ENCODE measurements at places on chromosomes 11 and 22.

GRCh38 chr22:38017272-38017920, 33.0 kb upstream of the SOX10 start:
- no peak for DNase-seq
- no peaks in the 10 kb centered on the region for H3K4me1 ChIP-seq
- no peaks in the 10 kb centered on the region for H3K36me3 ChIP-seq

- H3K27me3 ChIP-seq = no peaks in the 10 kb centered on the region
- H3K4me1 ChIP-seq = peaks cover 48% of the 10 kb centered on the region
- H3K27ac ChIP-seq = peak overlapping the region; percentile 94
- peaks cover 21% of the 10 kb centered on the region for H3K36me3 ChIP-seq
- no peak for DNase-seq
- H3K4me3 ChIP-seq = peak overlapping the region; percentile 52
These were observed 7.5 kb downstream of the UVRAG start for GRCh38 chr11:75822541-75822940.

- no peak overlapping the region for H3K4me3 ChIP-seq
- H3K4me1 ChIP-seq = peaks cover 2% of the 10 kb centered on the region
- H3K27me3 ChIP-seq = peaks cover 15% of the 10 kb centered on the region
- H3K36me3 ChIP-seq = no peaks in the 10 kb centered on the region
- no peak overlapping the region for H3K27ac ChIP-seq
- DNase-seq = no peak
These were observed 51.4 kb downstream of the SHISAL1 start for GRCh38 chr22:44261164-44261860.

GRCh38 chr11:120401506-120401905, 65.3 kb downstream of the ARHGEF12 start:
- no peak overlapping the region for H3K27ac ChIP-seq
- no peak overlapping the region for H3K4me3 ChIP-seq
- peaks cover 7% of the 10 kb centered on the region for H3K4me1 ChIP-seq
- no peaks in the 10 kb centered on the region for H3K27me3 ChIP-seq

GRCh38 chr22:24076091-24076867, 65.2 kb downstream of the CABIN1 start:
- H3K4me1 ChIP-seq = peaks cover 7% of the 10 kb centered on the region
- DNase-seq = no peak
- no peak overlapping the region for H3K4me3 ChIP-seq
- H3K27me3 ChIP-seq = no peaks in the 10 kb centered on the region

DNA sequence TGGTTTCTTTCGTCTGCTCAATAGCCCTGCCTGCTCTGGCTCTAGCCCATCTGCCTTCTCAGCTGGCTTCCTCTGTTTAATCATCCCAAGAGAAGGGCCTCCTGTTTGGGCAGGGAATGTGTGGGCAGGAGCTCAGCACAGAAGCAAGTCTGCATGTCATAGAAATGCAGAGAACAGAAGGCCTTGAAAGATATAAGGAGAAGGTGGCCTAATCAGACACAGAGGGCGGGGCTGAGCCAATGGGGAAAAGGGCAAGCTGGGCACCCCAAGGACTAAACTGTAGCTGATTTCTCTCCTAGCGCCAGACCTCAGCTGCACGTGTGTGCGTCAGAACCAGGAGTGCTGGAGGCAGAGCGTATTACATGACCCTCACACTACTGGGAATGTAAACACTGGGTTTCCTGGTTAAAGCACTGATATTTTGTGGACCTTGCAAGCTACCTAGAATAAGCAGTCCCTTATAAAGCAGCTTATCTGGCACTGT, 7.6 kb upstream of the CCKBR start:
- no peaks in the 10 kb centered on the region for H3K4me1 ChIP-seq
- H3K36me3 ChIP-seq = no peaks in the 10 kb centered on the region
- H3K27ac ChIP-seq = no peak overlapping the region
- H3K27me3 ChIP-seq = no peaks in the 10 kb centered on the region
- DNase-seq = no peak

DNA sequence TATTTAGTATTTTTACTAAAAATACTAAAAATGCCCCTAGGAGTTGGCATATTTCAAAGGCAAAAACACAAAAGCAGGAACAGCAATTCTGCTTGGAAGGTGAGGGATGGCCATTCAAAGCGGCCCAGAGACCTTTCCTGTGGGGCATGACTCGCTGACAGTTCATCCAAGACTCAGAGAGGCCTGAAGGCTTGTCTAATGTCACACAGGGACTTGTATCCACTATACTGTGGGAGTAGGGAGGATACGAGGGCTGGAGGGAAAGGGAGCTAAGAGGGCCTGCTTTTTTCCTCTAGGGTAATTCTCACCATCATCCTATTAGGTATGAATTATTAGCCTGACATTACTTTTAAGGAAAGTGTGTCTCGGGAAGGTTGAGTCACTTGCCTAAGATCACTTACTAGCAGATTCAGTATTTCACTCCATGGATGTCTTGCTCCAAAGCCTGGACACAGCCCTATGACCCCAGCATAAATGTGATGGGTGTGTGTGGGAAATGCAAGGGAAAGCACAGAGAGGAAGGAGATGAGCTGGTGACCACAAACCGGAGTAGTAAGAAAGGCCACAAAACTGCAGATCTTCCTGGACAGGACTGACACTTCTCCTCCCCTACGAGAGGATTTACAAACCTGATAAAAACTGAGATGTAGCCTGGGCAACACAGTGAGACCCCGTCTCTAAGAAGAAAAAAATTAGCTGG, 16.7 kb upstream of the UCP3 start:
- H3K27me3 ChIP-seq = no peaks in the 10 kb centered on the region
- H3K36me3 ChIP-seq = peaks cover 17% of the 10 kb centered on the region
- H3K27ac ChIP-seq = no peak overlapping the region
- no peak for DNase-seq

DNA sequence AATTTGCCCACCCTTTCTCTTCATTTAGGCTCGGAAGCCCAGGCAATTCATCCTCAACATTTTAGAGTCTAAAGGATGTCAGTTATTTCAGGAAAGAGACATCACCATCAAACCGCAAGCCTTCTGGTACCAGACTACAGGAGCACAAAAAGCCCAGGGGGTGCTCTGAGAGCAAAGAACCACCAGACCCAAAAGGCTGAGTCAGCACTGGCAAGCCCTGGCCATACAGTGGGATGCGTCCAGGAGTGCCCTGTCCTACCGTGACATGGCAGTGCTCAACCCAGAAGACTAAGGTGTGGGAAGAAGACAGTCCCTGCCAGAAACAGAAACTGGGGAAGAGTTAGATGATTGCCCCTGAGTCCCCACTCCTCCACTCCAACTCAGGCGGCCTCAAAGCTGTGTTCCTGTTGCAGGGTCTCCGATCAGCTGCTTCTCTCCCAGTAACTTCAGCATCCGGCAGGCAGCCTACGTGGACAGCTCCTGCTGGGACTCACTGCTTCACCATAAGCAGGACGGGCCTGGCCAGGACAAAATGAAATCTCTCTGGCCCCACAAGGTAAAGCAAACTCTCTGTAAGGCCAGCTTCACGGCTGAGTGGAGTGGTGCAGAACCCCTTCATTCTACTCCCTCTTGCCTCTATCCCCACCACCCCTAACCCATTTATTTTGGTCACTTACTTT, 1.5 kb downstream of the PANX3 start:
- H3K36me3 ChIP-seq = no peaks in the 10 kb centered on the region
- DNase-seq = no peak
- H3K27ac ChIP-seq = no peak overlapping the region
- no peak overlapping the region for H3K4me3 ChIP-seq
- no peaks in the 10 kb centered on the region for H3K4me1 ChIP-seq

- H3K27me3 ChIP-seq = no peaks in the 10 kb centered on the region
- H3K36me3 ChIP-seq = no peaks in the 10 kb centered on the region
- H3K27ac ChIP-seq = no peak overlapping the region
- DNase-seq = no peak
- H3K4me3 ChIP-seq = no peak overlapping the region
These were observed 93.7 kb downstream of the ZBTB16 start for GRCh38 chr11:114153224-114153623.

DNA sequence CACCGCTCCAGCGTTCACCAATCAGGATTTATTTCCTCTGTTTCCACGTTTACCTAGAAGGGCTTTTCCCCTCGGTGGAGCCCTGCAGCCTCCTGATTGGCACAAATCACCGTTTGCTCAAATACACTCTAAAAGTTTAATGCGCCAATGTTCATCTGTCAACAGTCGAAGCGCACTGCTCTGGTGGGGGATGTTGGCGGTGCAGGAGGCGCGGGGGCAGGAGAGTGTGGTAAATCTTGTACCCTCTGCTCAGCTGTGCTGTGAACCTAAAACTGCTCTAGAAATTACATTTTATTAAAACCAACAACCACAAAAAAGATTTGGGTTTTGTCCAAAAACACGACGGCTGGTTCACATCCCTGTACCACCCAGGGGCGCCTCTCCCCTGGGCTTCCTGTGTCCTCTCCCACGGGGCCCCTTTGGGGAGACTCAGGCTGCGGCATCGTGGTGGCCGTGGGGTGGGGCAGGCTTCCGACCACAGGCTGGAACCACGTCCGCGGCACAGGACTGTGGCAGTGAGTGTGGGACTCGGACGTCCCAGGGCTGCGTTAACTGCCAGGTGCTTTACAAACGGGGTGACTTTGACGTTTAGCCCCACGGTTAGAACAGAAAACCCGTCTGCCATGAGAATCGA, 13.5 kb downstream of the TTLL8 start:
- DNase-seq = no peak
- peaks cover 17% of the 10 kb centered on the region for H3K27me3 ChIP-seq
- no peak overlapping the region for H3K27ac ChIP-seq
- H3K36me3 ChIP-seq = no peaks in the 10 kb centered on the region

GRCh38 chr11:130909650-130910049, 6.6 kb downstream of the SNX19 start:
- H3K4me1 ChIP-seq = peaks cover 23% of the 10 kb centered on the region
- H3K4me3 ChIP-seq = no peak overlapping the region
- no peak for DNase-seq
- peaks cover 56% of the 10 kb centered on the region for H3K36me3 ChIP-seq
- H3K27ac ChIP-seq = no peak overlapping the region

GRCh38 chr22:43110444-43110926, at the start of gene BIK:
Gene BIK (plus strand): TSS chr22:43110750. CDS start chr22:43124023, 13,273 bp downstream.
- peaks cover 26% of the 10 kb centered on the region for H3K27me3 ChIP-seq
- H3K4me1 ChIP-seq = peaks cover 14% of the 10 kb centered on the region
- H3K27ac ChIP-seq = no peak within 1 kb of the TSS

GRCh38 chr22:26792522-26792921, 135.1 kb downstream of the MIAT start:
- no peak overlapping the region for H3K4me3 ChIP-seq
- peaks cover 64% of the 10 kb centered on the region for H3K36me3 ChIP-seq
- no peak overlapping the region for H3K27ac ChIP-seq
- DNase-seq = no peak

DNA sequence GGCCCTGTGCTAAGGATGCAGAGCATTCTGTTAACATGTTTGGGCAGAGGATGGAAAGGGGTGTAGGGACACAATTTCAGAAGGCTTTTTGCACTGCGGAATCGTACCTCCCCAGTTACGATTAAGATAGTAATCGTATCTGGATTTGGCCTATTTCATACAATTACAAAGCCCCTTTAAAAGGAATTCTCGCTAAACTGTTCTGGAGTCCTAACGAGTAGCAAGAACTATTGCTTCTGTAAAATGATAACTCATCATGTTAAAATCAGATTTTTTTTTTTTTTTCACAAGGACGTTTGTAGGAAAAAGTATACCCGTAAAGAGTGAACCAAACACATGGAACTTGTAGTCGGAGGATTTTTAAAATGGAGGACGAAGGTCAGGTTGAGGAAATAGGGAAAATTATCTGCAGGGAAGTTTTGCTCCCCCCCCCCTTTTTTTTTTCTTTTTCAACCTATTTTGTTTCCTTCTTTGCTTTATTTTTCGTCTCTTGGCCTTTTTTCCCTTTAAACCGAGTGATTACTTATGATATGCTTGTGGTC, 934 bp downstream of the HSD17B12 start:
- no peaks in the 10 kb centered on the region for H3K27me3 ChIP-seq
- DNase-seq = no peak
- H3K4me1 ChIP-seq = peaks cover 25% of the 10 kb centered on the region
- peaks cover 9% of the 10 kb centered on the region for H3K36me3 ChIP-seq
- H3K4me3 ChIP-seq = peak overlapping the region; percentile 89
- peak overlapping the region; percentile 97 for H3K27ac ChIP-seq

- H3K36me3 ChIP-seq = no peaks in the 10 kb centered on the region
- no peak overlapping the region for H3K27ac ChIP-seq
- no peak for DNase-seq
- peaks cover 2% of the 10 kb centered on the region for H3K27me3 ChIP-seq
- no peaks in the 10 kb centered on the region for H3K4me1 ChIP-seq
- no peak overlapping the region for H3K4me3 ChIP-seq
These were observed 513.6 kb downstream of the METTL15 start for GRCh38 chr11:28621753-28622152.

DNA sequence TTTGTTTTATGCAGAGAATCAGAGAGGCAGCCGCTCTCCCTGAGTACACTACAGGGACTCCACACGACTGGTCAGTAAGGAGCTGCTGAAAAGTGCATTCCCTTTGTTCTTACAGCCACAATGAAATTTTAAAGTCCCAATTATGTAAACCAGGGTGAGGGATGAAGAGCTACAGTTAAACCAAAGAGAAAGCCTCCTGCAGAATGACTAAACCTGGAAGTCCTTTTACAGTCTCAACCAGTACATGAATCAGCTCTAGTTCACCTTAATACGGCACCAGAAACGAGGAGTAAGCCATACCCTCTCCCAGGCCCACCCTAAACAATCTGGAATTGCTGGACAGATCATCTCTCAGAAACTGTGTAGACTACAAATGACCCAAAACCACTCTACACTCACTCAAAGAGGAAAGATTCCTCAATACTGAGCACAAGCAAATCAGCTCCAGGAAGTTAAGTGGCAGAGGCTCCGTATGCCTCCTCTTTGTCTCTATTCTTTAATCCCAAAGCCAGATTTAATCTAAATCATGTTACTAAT, 113.1 kb downstream of the RBFOX2 start:
- peaks cover 5% of the 10 kb centered on the region for H3K27me3 ChIP-seq
- DNase-seq = no peak
- H3K27ac ChIP-seq = no peak overlapping the region

- no peaks in the 10 kb centered on the region for H3K36me3 ChIP-seq
- H3K4me1 ChIP-seq = peaks cover 10% of the 10 kb centered on the region
- H3K27ac ChIP-seq = no peak overlapping the region
- H3K27me3 ChIP-seq = peaks cover 11% of the 10 kb centered on the region
- no peak for DNase-seq
These were observed 20.5 kb upstream of the GSTP1 start for GRCh38 chr11:67562963-67563704.

GRCh38 chr11:113192121-113192925, 122.1 kb upstream of the TTC12 start:
- no peaks in the 10 kb centered on the region for H3K36me3 ChIP-seq
- H3K27ac ChIP-seq = no peak overlapping the region
- H3K27me3 ChIP-seq = peaks cover 3% of the 10 kb centered on the region
- H3K4me1 ChIP-seq = peaks cover 3% of the 10 kb centered on the region
- H3K4me3 ChIP-seq = no peak overlapping the region
